ENCODE measurements at places on chromosomes 16 and 17.

- DNase-seq, result no peak
Observed at GRCh38 chr17:78184868-78185267, 2.0 kb downstream of the TK1 start.

DNA sequence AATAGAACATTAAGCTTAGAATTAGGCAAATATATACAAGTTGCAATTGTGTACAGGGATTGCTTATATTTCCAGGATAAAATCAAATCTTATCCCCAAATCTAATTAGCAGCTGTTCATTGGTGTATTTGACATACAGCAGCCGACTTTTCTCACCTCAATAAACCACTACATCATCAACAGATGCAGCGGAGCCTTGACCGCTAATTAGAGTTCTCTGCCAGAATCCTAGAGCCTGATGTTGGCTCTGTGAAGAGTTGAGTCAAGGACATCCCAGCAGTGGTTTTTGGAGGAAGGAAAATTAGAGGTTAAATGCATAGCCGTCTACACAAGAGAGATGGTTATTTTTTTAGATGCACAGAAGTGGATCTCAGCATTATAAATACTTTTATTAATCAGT lies 221.9 kb upstream of the CACNG5 start:
- no peak for DNase-seq

GRCh38 chr17:38579934-38580333 lies 25.8 kb downstream of the SRCIN1 start:
- DNase-seq, result no peak

DNA sequence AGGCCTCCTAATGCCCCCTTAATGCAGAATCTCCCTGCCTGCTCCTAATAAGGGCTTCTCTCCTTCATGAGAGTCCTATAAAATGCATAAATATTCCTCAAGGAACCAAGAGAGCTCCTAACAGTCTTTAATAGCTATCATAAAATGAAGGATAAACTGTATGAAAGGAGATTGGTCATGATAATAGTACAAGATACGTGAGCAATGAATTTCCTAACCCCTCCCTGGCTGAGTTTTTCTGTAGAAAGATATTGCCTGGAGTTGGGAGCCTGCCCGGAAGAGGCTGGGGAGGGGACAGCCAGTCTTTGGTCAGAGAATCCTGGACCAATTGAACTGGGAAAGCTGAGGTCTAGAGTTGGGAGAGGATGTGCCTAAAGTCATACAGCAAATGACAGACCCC lies 321.9 kb upstream of the CDH5 start:
- DNase-seq, result no peak

- DNase-seq, result peak; percentile 81
Observed at GRCh38 chr17:21041741-21042457, 912 bp downstream of the USP22 start.

- no peak for DNase-seq
Observed at GRCh38 chr16:72203401-72203800, 31.4 kb upstream of the PMFBP1 start.

DNA sequence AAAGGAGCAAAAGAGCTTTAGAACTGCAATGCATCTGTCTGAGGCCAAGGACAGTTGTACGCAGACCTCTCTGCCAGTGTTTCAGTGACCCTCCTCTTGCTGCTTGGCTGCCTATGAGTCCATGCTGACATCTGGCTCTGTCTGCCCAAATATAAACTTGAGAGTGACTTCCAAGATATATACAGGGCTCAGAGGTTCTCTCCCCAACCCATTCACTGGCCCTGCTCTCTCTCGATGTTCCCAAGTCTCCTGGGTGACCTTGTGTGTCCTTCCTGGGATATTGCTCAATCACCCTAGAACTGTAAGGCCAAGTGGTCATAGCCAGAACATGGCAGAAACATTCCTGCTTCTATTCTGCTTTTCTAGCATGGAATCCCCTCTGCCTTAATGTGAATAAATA lies 716.3 kb downstream of the WWOX start:
- no peak for DNase-seq

DNA sequence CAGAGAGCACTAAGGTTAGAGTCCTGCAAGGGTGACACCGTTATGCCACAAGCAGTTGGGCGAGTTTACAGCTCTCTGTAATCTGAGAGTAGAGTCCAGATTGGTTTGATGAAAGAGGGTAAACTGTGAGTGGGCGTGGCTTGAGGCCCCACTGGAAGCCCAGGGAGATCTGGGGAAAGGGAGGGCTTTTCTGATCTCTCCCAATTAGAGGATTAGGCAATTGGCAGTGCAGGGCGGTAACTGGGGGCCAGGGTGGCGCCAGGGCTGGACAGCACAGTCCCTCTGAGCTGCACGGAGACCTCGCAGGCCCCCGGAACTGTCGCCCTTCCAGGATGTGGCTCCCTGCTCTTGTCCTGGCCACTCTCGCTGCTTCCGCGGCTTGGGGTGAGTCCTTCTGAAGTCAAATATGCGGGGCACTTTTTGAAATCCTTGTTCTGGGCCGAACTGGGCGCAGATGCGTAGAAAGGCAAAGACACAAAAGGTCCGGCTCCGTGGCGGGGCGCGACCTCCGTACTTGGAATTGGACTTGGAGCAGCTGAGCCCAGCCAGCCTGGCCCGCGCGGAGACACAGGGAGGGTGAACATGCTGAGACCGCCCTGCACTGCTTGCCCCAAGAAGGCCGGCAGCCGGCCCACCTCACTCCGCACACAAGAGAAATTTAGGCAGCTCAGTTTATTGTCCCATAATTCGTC lies 72.4 kb downstream of the CES1 start:
- DNase-seq, result no peak
